GM13976 (cell line): ENCODE measurements at places on chromosomes 5 and 9.

DNA sequence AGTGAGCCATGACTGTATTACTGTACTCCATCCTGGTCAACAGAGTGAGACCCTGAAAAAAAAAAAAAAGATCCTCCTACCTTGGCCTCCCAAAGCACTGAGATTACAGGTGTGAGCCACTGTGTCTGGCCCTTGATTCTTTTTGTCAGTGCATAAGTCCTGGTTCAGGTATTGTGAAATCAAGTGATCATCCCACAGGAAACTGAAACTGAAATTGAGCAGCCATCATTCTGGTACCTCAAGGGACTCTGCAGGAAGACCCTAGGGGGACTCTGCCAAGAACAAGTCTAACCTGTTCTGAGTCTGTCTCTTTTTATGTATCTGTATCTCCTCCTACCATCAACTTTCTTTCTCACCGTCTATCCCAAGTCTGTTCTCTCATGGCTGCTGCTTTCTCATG is 1.9 kb upstream of the DCAF10 start:
- peak; percentile 28 for DNase-seq

DNA sequence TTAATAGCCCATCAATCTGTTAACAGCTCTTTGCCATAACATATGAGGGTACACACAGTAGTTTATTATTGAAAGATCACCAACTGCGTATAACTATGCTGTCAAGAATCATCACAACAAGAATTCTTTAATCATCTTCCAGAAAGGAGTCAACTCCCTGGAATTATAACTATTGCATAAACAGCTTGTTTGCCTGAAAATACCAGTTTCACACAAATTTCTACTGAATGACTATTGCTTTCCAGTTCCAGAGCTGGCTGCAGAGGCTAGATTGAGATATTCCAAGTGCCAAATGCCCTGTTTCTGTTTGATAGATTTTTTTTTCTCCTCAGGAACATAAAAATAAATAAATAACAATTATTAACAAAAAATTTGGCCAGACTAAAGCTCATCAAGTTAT is 444.7 kb downstream of the TLE1 start:
- no peak for DNase-seq

- DNase-seq: no peak
Observed at GRCh38 chr9:98888801-98889421, 54.8 kb upstream of the COL15A1 start.

DNA sequence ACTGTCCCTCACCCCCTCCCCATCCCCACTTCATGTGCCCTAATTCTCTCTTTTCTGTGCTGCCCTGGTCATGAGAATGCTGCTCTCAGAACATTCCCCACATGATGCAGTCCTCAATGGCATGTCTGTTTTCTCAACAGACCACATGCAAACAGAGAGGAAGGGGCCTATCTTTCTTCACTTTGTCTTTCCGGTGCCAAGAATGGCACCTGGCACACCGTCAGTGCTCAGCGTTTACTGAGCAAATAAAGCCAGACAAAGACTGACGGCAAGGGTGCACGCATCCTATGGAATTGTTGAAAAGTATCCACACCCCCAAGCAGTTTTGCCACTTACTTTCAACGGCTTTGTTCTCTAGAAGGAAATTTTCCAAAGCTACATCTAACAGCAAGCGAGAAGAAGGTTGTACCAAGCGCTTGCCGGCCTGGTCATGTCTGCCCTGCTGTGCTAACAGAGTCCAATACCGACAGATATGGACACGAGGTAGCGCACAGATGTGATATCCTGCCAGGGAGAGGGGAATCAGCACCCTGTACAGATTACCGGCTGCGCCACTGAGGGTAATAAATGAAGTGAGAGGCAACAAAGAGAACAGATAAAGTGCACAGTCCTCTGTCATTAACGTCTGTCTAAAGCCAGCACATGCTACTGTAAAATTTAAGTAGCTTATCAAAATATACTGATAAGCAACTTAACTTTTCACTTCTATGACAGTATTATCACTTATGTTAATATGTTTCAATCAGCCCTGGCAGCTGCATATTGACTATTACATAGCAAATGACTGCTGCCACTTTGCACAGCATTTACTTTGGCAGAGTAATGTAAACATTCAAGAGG is 251.7 kb downstream of the DENND1A start:
- DNase-seq: no peak

- DNase-seq: no peak
Observed at GRCh38 chr5:154408811-154409210, 37.0 kb upstream of the SAP30L start.

- no peak for DNase-seq
Observed at GRCh38 chr5:109718632-109719031, 28.9 kb downstream of the MAN2A1 start.

GRCh38 chr5:40754381-40755092 is 1.2 kb downstream of the TTC33 start:
- peak; percentile 40 for DNase-seq

- DNase-seq: no peak
Observed at GRCh38 chr5:180990882-180991242, 2.2 kb downstream of the BTNL3 start.
